ENCODE measurements at places on chromosomes 3 and 15.

- DNase-seq: no peak
Measured at GRCh38 chr3:62582495-62583172, 209.3 kb upstream of the FEZF2 start.

- DNase-seq: no peak
Measured at GRCh38 chr3:138941259-138941885, 5.6 kb downstream of the FOXL2 start.

GRCh38 chr3:189809583-189809982 is 178.4 kb downstream of the TP63 start:
- no peak for DNase-seq

DNA sequence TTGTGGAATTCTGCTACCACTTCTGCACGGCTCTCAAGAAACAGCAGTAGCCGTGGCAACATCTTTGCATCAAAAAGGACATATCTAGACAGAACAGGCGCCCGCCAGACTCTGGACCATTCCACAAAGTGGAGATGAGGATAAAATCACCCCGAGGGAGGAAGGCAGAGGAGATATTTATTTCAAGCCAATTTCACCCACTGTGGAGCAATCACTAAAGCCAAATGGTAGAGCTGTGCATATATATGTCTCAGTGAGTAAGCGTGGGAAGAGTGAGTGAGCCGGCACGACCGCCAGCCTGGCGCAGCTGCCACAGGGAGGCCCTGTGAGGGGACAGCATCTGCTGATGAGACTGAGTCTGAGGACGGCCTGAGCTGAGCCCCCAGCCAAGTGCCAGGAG is 111.3 kb downstream of the MEGF11 start:
- DNase-seq: no peak

- no peak for DNase-seq
Measured at GRCh38 chr3:105332961-105333360, 33.7 kb upstream of the ALCAM start.
